Fibroblast of skin of scalp (primary cell): ENCODE measurements at places on chromosomes 6 and 20.

GRCh38 chr6:57087916-57088315, 2.1 kb upstream of the ZNF451 start:
- peak; percentile 24 for DNase-seq

- DNase-seq = no peak
Measured at GRCh38 chr20:19463597-19463996, 251.2 kb downstream of the SLC24A3 start.

DNA sequence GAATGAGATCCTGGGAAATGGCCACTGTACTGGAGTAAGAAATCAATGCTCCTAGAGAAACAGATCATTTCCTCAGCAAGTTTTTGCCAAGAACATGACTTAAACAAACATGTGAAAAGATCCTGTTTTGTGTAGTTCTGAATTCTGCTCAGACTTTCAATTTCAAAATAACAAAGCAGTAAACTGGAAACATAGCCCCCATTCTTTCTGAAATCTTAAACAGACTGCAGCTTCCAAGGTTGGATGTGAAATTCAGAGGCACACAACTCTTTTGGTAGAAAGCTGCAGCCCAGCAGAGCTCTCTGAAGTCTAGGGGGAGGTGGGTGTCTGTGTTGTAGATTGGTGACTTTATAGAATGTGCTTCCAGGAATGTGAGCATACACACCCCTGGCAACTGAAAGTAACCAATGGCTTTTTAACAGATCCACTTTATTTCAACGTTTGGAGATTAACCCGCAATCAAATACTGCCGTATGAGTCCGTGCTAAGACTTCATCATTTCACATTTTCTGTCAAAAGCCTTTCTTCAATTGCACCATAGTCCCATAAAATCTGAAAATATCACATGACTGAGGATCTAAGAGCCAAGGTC, 86.4 kb downstream of the ATXN1 start:
- DNase-seq = peak; percentile 68

DNA sequence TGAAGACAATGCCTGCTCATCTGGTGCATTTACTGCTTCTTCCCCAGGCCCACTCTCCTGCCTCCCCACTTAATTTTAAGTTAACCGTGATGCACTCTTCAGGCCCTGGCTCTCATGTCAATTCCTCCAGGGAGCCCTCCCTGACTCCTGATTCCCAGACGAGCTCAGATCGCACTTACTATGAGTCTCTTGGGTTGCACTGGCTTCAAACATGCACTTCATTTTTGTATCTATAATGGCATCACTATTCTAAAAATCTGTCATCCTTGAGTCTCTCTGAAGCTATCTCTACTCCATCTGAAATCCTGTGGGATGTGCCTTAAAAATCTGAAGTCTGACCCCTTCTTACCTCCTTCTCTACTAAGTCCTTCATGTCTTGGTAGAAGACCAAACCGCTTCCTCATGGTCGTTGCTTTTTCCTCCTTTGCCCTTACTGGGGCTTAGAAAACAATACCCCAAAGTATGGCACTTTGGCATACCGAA, 24.7 kb downstream of the COX4I2 start:
- DNase-seq = no peak

GRCh38 chr6:150720774-150721233, 121.1 kb downstream of the PLEKHG1 start:
- peak; percentile 38 for DNase-seq

- no peak for DNase-seq
Measured at GRCh38 chr20:38414769-38415450, 20.2 kb downstream of the SNHG17 start.

GRCh38 chr6:54291738-54292137, 16.5 kb upstream of the TINAG start:
- DNase-seq = no peak

GRCh38 chr20:41316051-41316450, 1.5 kb downstream of the ZHX3 start:
- DNase-seq = no peak

GRCh38 chr6:128696691-128697689, 176.6 kb upstream of the PTPRK start:
- DNase-seq = peak; percentile 58

GRCh38 chr6:101379926-101380325, 13.6 kb upstream of the GRIK2 start:
- DNase-seq = no peak

GRCh38 chr20:12592756-12593155, 416.0 kb upstream of the SPTLC3 start:
- no peak for DNase-seq

DNA sequence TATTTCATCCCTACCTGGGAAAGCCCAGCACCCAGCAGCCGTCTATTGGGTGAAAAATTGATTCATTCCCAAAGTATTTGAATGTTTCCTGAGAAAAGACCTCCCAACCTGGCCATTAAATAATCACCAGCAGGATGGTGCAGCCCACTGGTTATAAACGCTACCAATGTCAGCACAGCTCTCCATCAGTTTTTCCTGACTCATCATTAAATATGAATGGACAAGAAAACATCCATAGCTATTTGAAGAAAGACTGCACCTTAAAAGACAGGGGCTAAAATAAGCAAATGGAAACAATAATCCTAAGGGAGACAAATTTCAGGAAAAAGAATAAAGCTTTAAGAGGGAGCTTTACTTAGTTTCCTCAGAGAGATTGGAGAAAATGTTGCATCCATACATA, 261.9 kb downstream of the UST start:
- no peak for DNase-seq

DNA sequence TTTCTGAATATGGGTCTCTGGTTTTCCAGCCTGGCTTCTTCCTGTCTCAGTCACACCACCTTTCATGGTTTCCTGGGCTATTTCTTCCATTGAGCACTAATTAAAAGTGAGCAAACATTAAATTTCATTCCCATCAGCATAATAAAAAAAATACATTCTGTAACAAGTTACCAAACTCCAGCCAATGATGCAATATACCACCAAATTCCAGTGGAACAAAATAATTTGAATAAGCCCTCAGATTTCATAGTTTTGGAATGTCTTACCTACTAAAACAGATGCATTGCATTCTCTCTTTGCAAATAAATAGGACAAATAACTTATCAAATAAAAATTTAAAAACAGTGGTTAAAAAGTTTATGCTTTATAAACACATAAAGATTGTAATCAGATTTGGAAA, 97.8 kb upstream of the PRDM1 start:
- peak; percentile 51 for DNase-seq

DNA sequence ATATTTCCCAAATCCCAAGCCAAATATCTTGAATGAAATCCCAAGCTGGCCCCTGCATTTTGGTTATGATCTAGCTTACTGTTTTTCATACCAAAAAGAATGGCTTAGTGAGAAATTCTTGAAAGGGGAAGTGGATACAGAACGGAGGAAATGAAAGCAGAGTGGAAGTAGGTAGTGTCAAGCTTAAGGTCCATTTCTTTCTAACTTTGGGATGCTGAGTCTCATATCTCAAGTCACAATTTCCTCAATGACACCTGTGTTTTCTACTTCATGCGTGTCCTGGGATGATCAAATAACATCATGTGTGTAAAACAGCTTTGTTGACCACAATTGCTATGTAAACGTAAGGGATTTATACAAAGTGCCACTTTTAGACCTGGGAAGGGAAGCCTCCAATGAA, 238.8 kb upstream of the SLC35B3 start:
- no peak for DNase-seq

- DNase-seq = no peak
Measured at GRCh38 chr20:3691306-3691705, 9.5 kb upstream of the ADAM33 start.
